ENCODE measurements at places on chromosomes 12 and 14. TPM values are rescaled to one million over a fixed set of nuclear protein-coding genes. Genes with fewer than 3 reads are reported as not detected.

DNA sequence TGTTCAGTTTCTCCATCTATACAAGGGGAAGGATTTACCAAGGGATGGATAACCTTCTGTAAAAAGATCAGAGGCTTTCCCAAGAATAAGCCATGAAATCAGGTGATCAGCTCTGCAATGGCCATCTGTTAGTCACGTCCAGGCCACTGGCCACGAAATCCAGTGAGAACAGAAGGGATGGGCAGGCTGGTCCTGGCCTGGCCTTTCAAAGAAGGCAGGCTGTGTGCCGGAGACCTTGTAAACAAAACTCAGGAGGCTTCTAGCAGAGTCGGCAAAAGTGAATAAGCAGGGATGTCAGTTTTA, 68.5 kb downstream of the RNF34 start:
- DNase-seq = peak; percentile 16

- DNase-seq = no peak
These were observed 176.7 kb upstream of the DYRK2 start for GRCh38 chr12:67471810-67472209.

DNA sequence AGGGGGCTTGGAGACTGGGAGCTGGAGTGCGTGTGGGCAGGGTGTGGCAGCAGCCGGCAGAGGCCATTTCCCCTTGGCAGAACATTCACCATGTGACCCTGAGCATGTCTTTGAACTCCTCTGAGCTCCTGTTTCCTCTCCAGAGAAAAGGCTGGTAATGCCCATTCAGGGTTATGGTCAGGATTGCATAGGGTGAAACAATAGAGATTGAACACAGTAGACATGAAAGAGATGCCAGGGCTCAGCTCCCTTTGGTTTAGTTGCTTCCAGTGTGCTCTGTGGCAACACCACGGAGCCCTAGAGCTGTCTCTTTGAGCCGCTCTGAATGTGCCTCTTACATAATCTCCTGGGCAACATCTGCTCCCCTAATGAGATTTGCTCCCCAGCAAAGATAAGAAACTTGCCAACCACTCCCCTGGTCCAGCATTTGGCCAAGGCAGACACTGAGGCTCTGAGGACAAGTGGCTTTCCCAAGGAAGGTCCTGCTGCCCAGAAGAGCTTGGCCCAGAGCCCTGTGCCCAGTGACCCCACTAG, 4.6 kb downstream of the IFI27 start:
- no peak for DNase-seq

- no peak for DNase-seq
These were observed 430.2 kb upstream of the SEL1L start for GRCh38 chr14:81963846-81964245.

DNA sequence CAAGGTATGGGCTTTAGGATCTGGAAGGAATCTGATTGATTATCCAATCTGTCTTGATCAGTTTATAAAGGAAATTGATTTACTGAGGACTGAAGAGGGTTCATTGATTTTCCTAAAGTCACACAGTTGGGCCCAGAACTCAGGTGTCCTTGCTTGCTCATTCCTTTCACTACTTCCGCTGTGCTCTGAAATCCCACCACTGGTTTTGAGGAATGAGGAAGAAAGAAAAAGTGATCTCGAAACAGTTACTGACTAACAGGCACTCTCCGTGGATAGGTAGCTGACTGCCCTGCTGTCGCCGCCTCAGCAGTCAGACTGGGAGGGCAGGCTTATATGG, at the start of gene FITM1:
Gene FITM1, plus strand, starts transcription at position 280 of the 337 bp plus-strand sequence. CDS start 905 bp downstream, outside the sequence.
- DNase-seq = no peak

DNA sequence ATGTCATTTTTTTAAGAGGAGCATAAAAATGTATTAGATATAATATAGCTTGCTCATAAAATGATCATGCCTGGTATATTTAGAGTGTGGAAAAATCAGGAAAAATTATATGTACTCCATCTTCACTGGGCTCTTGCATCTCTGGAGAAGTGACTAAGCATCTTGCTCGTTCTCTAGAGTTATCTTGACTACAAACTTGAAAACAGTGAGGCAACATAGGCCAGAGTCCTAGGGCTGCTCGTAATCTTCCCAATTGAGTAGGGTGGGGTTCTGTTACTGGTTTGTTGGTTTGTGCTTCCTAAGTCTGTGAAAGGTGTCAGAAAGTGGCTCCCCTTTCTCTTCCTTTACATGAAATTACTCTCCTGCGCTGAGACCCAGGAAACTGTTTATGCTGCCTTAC, 46.2 kb downstream of the AACS start:
- no peak for DNase-seq

The PPP4R4 gene
- 0.17 TPM for polyA plus RNA-seq

The ART4 gene
- polyA plus RNA-seq = not detected

The SDR9C7 gene
- polyA plus RNA-seq = not detected

The MGST1 gene
- polyA plus RNA-seq = not detected
